ENCODE measurements at places on chromosomes 6 and 20.

- H3K27me3 ChIP-seq: no peaks in the 10 kb centered on the region
- no peak overlapping the region for H3K4me3 ChIP-seq
- no peaks in the 10 kb centered on the region for H3K36me3 ChIP-seq
- H3K4me1 ChIP-seq: no peaks in the 10 kb centered on the region
Observed at GRCh38 chr6:37130704-37131103, 39.2 kb upstream of the PIM1 start.

DNA sequence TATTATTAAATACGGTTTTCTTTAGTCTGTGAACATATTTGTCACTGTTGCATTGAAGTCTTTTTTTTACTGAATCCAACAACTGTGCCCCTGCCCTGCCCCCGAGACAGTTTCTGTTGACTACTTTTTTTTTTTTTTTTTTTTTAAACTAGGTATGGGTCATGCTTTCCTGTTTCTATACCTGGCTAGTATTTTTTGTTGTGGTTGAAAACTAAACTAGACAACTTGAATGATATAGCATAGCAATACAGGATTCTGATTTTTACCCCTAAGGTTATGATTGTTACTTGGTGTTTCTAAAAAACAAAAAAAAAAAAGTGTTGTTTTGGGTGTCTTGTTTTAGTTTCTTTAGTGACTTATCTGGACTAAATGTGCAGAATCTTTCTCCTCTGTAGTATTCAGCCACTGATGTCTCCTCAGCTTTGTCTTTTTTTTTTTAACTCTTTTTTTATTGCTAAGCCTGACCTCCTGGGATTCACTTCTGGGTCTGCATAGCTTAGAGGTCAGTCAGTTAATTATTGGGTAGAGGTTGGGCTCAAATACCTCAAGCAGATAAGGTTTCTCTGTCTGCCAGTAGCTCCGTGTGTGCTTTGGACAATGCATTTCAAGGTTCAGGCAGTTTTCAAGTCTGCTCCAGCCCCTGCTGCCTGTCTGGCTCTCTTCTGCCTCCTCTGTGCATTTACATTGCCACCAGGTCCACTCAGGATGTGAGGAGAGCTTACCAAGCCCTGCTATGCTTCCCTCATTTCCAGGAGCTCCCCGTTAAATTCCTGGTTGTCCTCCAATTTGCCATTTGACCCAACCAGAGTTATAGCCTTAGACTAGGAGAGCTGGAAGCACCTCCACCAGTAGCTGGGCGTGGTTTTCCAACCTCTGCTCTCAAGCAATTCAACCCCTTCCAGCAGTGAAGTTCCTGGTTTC lies 91.4 kb downstream of the SYNDIG1 start:
- H3K36me3 ChIP-seq: no peaks in the 10 kb centered on the region
- no peak for DNase-seq
- no peak overlapping the region for H3K4me3 ChIP-seq
- no peak overlapping the region for H3K27ac ChIP-seq
- H3K4me1 ChIP-seq: no peaks in the 10 kb centered on the region

GRCh38 chr6:14474816-14475215 lies 357.2 kb downstream of the CD83 start:
- H3K27ac ChIP-seq: no peak overlapping the region
- DNase-seq: no peak
- no peaks in the 10 kb centered on the region for H3K4me1 ChIP-seq
- no peak overlapping the region for H3K4me3 ChIP-seq
- no peaks in the 10 kb centered on the region for H3K36me3 ChIP-seq

GRCh38 chr6:54515013-54515412 lies 206.8 kb downstream of the TINAG start:
- no peak overlapping the region for H3K4me3 ChIP-seq
- DNase-seq: no peak
- H3K36me3 ChIP-seq: no peaks in the 10 kb centered on the region
- H3K27me3 ChIP-seq: no peaks in the 10 kb centered on the region
- no peaks in the 10 kb centered on the region for H3K4me1 ChIP-seq

GRCh38 chr6:33877982-33878535 lies 74.3 kb upstream of the MLN start:
- H3K36me3 ChIP-seq: no peaks in the 10 kb centered on the region
- H3K4me1 ChIP-seq: no peaks in the 10 kb centered on the region
- peak; percentile 41 for DNase-seq
- no peak overlapping the region for H3K27ac ChIP-seq

- H3K4me1 ChIP-seq: no peaks in the 10 kb centered on the region
- H3K4me3 ChIP-seq: no peak overlapping the region
- DNase-seq: no peak
- no peaks in the 10 kb centered on the region for H3K27me3 ChIP-seq
Observed at GRCh38 chr6:14921170-14921569, 324.7 kb upstream of the JARID2 start.

DNA sequence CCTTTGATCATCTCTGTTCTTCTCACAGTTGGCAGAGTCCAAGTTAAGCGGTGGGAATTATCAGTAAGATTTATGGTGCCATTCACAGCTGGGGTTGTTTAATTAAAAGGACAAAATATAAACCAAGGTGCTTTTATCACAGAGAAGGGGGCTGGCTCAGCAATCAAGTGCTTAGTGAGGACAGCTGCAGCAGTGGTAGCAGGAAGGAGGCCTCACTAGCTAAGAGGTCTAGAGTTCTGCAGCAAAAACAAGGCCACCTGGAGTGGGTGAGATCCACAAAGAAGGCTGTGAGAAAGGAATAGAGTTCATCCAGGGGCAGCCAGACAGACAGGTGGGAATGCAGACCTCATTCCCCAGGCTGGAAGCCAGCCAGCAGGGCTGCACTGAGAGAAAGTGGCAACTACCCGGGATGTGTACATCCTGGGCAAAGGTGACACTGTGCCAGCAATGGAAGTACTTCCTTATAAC lies 37.1 kb downstream of the PIGU start:
- no peaks in the 10 kb centered on the region for H3K27me3 ChIP-seq
- H3K36me3 ChIP-seq: no peaks in the 10 kb centered on the region
- no peak overlapping the region for H3K4me3 ChIP-seq

GRCh38 chr20:46683939-46684750 lies 5.1 kb downstream of the TP53RK start:
- H3K4me1 ChIP-seq: peaks cover 6% of the 10 kb centered on the region
- DNase-seq: peak; percentile 85
- peak overlapping the region; percentile 34 for H3K4me3 ChIP-seq
- H3K27ac ChIP-seq: peak overlapping the region; percentile 86

DNA sequence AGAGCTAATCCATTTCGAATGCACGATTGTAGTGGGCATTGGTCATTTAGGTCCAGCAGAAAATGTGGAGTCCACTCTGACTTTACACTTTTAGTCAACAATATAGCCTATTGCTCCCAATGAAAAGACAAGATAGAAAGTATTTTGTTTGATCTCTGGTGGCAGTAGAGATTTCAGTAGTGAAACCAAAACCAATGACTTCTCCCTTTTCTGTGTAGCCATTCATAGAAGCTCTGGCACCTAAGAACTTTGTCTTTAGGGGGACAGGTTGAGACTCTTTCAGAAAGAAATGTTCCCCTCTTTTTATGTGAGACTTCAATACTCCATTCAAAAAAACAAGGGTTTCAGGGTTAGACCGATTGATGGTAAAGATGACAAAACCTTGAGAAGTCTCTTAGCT lies 510.8 kb upstream of the POU3F2 start:
- H3K27ac ChIP-seq: no peak overlapping the region
- H3K4me3 ChIP-seq: no peak overlapping the region
- no peaks in the 10 kb centered on the region for H3K36me3 ChIP-seq
- no peak for DNase-seq
- no peaks in the 10 kb centered on the region for H3K4me1 ChIP-seq

- no peak overlapping the region for H3K4me3 ChIP-seq
- H3K27ac ChIP-seq: no peak overlapping the region
- no peak for DNase-seq
- no peaks in the 10 kb centered on the region for H3K36me3 ChIP-seq
Observed at GRCh38 chr6:131116755-131117360, 18.4 kb upstream of the AKAP7 start.

DNA sequence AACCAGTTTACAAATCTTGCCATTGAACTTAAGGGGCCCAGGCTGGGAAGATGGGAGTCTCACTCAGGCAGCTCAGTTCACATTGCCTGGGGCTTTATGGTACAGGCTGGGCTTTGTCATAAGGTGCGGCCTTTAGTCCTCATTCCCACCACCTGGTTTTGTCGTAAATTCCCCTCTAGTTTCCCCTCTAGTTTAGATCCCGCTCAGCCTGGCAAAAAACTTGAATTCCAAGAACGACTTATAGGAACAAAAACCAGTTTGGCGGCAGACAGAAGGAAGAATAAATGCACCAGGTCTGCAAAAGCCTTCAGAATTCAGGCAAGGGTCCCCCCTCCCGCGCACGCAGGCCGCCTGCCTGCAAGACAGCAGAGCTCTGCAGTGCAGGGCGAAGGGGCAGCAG lies 4.1 kb downstream of the BMP7 start:
- no peaks in the 10 kb centered on the region for H3K27me3 ChIP-seq
- H3K36me3 ChIP-seq: no peaks in the 10 kb centered on the region
- DNase-seq: no peak
- H3K4me3 ChIP-seq: no peak overlapping the region

- H3K4me1 ChIP-seq: no peaks in the 10 kb centered on the region
- DNase-seq: no peak
- H3K4me3 ChIP-seq: no peak overlapping the region
- H3K36me3 ChIP-seq: no peaks in the 10 kb centered on the region
- no peaks in the 10 kb centered on the region for H3K27me3 ChIP-seq
Observed at GRCh38 chr6:33082702-33083101, 6.9 kb downstream of the HLA-DPB1 start.

DNA sequence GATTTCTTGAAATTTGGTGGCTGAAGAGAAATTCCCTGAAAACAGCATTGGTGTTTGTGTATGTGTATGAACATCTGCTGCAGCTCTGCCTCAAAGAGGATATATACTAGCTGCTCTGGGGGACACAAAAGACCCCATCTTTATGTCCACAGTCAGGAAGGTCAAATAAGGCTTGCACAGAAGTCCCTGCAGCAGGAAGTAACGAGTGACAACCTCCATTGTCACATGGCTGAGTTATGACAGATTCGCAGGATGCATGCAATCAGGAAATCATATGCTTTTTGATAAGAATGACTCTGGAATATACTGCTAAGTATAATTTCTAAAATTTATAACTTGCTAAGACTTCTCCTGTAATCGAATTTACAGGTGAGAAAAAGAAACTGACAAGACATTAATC lies 225.9 kb upstream of the CST7 start:
- H3K36me3 ChIP-seq: no peaks in the 10 kb centered on the region
- DNase-seq: no peak
- no peak overlapping the region for H3K4me3 ChIP-seq
- H3K27ac ChIP-seq: no peak overlapping the region
- H3K4me1 ChIP-seq: no peaks in the 10 kb centered on the region

- no peaks in the 10 kb centered on the region for H3K4me1 ChIP-seq
- no peaks in the 10 kb centered on the region for H3K27me3 ChIP-seq
- no peak overlapping the region for H3K27ac ChIP-seq
- no peaks in the 10 kb centered on the region for H3K36me3 ChIP-seq
- DNase-seq: no peak
Observed at GRCh38 chr20:48224533-48225050, 439.3 kb upstream of the SULF2 start.

- H3K27ac ChIP-seq: no peak overlapping the region
- no peaks in the 10 kb centered on the region for H3K4me1 ChIP-seq
- no peaks in the 10 kb centered on the region for H3K36me3 ChIP-seq
- H3K27me3 ChIP-seq: no peaks in the 10 kb centered on the region
- DNase-seq: no peak
Observed at GRCh38 chr6:25350573-25350972, 71.4 kb downstream of the CARMIL1 start.

- H3K4me3 ChIP-seq: no peak overlapping the region
- peaks cover 10% of the 10 kb centered on the region for H3K36me3 ChIP-seq
- no peak overlapping the region for H3K27ac ChIP-seq
- no peaks in the 10 kb centered on the region for H3K4me1 ChIP-seq
Observed at GRCh38 chr20:44489931-44490330, 14.3 kb downstream of the TTPAL start.

GRCh38 chr6:44701637-44702101 lies 314.2 kb downstream of the CDC5L start:
- H3K27ac ChIP-seq: no peak overlapping the region
- H3K4me1 ChIP-seq: no peaks in the 10 kb centered on the region
- no peaks in the 10 kb centered on the region for H3K27me3 ChIP-seq
- no peak overlapping the region for H3K4me3 ChIP-seq

GRCh38 chr20:43363506-43363905 lies 94.2 kb upstream of the SRSF6 start:
- no peaks in the 10 kb centered on the region for H3K36me3 ChIP-seq
- H3K4me1 ChIP-seq: no peaks in the 10 kb centered on the region
- no peak overlapping the region for H3K4me3 ChIP-seq
- no peak overlapping the region for H3K27ac ChIP-seq
- H3K27me3 ChIP-seq: no peaks in the 10 kb centered on the region

GRCh38 chr6:144762469-144762868 lies 477.3 kb downstream of the UTRN start:
- no peaks in the 10 kb centered on the region for H3K27me3 ChIP-seq
- no peaks in the 10 kb centered on the region for H3K36me3 ChIP-seq
- H3K4me1 ChIP-seq: no peaks in the 10 kb centered on the region
- DNase-seq: no peak
- H3K4me3 ChIP-seq: no peak overlapping the region
- H3K27ac ChIP-seq: no peak overlapping the region
